Epithelial cell of proximal tubule (primary cell): ENCODE measurements at places on chromosomes 1 and 21. TPM values are rescaled to one million over a fixed set of nuclear protein-coding genes. Genes with fewer than 3 reads are reported as not detected.

DNA sequence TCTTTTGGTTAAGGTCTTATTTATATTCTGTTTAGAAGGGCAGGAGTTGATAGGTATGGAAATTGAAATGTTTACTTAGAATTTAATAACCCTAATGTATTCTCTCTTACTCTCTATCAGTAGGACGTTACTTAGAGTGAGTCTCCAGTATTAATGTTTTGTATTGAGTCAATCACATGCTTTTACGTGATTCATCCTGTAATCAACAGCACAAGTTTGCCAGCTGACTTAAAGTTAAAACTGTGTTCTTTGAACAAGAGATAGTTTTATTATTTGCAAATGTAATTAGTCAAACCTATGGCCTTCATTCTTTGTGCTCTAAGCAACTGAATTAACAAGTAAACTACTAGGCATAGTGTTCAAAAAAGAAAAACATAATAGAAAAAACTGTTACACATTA lies 57.3 kb downstream of the PKN2 start:
- no peak for DNase-seq

GRCh38 chr21:42002421-42002958 lies 7.7 kb downstream of the ZBTB21 start:
- peak; percentile 13 for DNase-seq

DNA sequence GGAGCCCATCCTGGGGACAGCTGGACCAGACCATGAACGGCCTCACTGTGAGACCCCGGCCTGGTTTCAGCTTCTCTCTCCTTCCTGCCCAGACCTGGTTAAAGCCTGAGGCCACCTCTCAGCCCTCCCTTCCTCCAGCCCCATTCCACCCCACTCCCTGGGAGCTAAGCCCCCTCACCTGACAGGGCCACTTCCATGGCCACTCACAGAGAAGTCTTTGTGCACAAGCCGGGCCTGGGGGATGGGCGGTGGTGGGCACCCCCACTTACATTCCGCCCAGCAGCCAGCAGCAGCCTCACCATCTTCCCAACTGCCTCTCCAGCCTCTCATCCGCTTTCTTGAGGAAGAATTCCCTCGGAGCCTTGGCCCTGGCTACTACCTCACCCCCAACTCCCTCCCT lies 40.4 kb downstream of the RHBG start:
- DNase-seq, result no peak

DNA sequence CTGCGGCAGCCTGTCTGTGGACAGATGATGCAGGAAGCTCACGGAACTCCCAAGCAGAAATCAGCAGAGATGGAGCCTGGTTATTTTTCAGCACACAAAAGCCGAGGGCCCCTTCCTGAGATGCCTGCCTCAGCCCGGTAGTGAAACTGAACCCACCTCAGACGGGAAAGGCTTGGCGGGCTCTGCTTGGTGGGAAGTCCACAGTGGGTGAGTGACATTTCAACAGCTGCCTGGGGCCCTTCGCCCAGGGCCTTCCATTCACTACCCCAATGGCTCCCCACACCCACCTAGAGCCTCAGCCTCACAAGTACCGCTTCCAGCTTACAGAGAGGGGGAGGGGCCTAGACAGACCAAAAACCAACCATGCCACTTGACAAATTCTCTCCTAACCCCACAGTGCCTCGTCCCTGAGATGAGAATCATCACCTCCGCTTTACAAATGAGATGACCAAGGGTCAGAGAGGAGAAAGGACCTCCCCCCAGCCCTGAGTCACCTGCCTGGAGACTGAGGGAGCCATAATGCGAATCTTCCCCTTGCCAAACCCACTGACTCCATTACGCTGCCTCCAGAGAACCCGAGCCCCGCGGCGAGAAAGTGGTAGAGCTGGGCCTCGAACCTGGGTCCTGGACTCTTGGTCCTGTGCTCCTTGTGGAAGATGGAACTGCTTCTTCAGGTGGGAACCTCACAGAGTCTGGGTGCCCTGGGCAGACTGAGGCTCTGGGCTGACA lies 3.4 kb upstream of the ECE1 start:
- no peak for DNase-seq

DNA sequence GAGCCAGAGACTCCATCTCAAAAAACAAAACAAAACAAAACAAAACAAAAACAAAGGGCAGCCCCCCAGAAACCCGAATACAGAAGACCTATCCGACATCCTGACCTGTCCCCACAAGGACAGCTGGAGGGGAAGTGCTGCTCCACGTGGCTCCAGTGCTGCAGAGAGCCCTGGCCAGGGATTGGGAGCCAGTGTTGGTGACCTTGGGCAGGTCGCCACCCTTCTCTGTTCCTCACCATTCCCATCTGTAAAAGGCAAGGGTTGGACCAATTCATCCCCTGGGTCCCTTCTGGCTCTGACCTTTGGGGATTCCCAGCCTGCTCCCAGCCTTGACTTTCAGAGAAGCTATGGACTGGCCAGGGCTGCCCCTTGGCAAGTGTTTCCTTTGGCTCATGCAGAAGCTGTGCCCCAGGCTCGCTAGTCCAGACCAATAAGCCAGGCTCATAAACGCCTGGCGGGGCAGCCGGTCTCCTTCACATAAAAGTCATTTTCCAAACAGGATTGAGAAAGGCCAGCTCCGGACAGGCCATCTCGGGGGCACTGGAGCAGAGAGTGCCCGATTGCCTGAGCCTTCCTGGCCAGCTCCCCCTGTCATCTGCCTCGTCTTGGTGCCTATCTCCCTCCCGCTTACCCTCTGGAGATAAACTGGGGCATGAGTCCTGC lies 20.0 kb upstream of the PADI1 start:
- DNase-seq, result no peak

DNA sequence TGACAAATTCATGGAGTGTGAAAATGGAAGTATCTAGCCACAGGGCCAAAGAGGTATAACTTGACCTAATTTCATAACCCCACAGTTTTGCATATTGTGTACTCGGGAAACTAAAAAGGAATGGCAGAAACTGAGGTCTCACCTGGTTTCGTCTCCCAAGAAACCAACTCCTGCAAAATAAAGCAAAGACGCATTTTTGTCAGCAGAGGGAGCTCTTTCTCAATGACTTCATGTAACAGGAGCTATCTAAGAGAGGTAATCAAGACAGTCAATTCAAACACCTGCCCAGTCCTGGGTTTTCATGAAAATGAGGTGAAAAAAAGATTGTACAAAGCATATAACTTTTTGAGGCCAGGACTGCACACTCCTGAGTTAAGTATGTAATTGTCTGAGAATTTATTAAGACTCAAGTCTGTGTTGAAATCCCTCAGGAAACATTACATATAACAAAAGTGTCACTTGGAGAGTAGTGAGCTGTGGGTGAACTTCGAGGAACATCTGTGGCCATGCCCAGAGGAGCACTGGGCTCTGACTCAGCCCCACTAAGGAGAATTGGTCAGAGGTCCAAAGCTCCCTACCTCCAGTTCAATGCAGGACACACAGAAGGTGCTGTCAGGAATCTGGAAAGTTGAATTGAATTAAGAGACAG lies 17.6 kb downstream of the FCRL4 start:
- DNase-seq, result peak; percentile 26

- DNase-seq, result peak; percentile 32
These were observed 33.2 kb downstream of the NHLH2 start for GRCh38 chr1:115807723-115808122.

- DNase-seq, result peak; percentile 93
These were observed 40.7 kb downstream of the VTCN1 start for GRCh38 chr1:117169871-117170596.

GRCh38 chr1:109412551-109412950 lies 13.7 kb downstream of the PSMA5 start:
- no peak for DNase-seq

- DNase-seq, result no peak
These were observed 9.1 kb downstream of the MMEL1 start for GRCh38 chr1:2623571-2624337.

GRCh38 chr21:39313042-39313570 lies 326 bp downstream of the BRWD1 start:
- DNase-seq, result no peak

- no peak for DNase-seq
These were observed 19.6 kb upstream of the PIK3R3 start for GRCh38 chr1:46152016-46152415.

- DNase-seq, result no peak
These were observed 6.5 kb downstream of the AIRE start for GRCh38 chr21:44291936-44292811.

DNA sequence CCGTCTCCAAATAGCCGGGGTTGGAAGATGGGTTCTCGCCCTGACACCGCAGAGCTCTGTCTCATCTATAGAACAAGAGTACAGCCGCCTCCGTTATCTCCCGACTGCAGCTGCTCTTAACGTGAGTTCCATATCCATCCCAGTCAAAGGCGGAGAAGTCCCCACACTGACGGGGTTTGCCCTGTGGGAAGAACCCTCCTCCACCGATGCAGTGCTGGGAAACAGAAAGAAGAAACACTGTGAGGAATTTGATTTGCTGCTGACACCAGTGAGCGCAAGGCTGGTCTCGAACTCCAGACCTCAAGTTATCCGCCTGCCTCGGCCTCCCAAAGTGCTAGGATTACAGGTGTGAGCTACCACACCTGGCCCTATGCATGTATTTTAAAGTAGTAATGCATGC lies 9.5 kb downstream of the ITLN2 start:
- DNase-seq, result no peak

DNA sequence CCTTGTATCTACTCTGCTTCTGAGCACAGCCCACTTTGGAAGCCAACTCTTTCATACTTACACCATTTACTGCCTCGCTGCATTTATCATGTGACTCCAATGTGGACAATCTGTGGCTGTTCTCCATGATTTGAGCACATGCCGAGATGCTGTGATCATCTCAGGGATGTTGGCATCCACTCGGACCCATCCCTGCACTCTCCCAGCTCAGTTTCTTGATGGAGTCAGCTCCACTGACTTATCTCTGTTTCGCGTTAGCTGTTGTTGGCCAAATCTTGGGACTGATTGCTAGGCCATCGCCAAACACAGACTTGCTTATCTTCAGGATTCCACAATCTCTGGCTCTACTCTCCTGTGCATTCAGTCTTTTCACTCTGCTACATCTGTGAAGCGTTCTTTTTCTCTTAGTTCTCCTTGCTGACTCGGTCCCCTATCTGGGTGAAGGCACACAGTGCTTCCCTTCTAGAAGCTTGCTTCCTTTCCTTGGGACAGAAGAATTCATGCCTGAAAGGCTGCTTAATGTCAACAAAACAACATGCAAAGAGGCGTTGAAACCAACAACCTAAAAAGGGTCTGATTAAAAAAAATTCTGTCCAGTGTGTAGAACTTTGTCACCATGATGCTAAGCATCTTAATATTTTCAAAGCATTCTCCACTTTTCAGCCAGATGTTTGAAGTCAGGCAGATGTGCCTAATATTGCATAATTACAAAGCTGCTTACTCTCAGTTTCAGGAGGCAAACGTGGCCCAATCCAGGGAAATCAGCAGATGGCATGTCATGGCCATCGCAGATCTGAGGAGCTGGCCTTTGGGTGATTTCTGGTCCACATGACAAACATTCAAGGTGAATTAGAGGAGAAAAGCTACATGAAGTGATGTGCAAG lies 120.7 kb downstream of the NGF start:
- DNase-seq, result no peak

GRCh38 chr1:26153966-26154532 lies 4.8 kb upstream of the FAM110D start:
- DNase-seq, result no peak

GRCh38 chr21:35204850-35205541 lies 155.9 kb upstream of the RUNX1 start:
- DNase-seq, result no peak

DNA sequence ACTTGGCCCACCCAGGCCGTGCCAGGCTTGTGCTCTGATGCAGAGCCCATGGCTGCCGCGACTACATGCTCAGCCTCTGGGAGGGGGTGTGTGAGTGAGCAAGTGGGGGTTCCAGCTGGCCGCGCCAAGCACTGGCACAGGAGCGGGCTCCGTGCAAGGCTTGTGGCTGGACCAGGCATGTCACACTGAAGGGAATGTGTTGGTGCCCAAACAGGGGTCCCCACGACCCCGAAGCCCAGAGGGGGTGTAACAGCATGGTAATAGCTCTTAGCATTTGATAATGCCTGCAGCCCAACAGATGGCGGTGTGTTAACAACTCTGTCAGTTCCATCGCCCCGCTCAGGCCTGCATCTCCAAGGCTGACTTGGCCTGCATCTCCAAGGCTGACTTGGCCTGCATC lies 38.3 kb upstream of the CD46 start:
- no peak for DNase-seq

DNA sequence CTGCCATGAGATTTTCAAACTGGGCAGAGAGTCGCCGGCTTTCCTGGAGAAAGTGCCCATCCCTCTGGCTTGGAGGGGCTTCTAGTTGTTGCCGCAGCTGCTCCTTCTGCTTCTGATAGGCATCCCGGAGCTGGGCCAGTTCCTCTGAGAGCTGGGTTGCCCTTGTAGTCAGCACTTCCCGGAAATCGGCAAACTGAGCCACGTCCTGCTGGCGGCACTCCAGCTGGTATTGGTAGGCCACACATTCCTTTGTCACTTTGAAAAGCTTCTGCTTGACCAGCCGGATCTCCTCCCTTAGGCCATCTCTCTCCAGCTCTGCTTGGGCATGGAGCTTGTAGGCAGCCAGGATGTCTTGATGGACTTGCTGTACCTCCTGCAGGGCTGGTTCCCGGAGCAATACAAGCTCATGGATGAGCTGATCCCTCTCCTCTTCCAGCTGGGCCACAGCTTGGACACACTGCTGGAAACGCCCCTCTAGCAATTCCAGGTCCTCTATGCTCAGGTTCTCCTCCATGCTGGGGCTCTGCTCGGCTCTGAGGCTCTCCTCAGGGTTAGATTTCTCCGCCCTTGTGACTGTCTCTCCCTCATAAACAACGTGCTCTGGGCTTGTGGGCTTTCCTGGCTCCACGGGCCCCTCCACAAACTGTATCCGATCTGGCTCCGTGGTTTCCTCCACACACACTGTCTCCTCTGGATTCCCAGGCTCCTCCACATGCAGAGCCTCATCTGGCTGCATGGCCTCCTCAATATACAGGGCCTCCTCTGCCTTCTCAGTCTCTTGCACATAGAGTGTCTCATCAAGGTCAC lies 7.3 kb downstream of the SYNC start:
- no peak for DNase-seq

- no peak for DNase-seq
These were observed 641.2 kb downstream of the PTPRC start for GRCh38 chr1:199279872-199280645.

GRCh38 chr1:226425004-226425378 lies 17.1 kb upstream of the PARP1 start:
- DNase-seq, result no peak

- no peak for DNase-seq
These were observed 41.1 kb downstream of the SLC45A1 start for GRCh38 chr1:8358897-8359616.

TMEM82 gene
- not detected in 2 replicates for total RNA-seq

PLCH2 gene
- 0.07 and 0.12 TPM in 2 replicates for total RNA-seq

ACOT11 gene
- total RNA-seq, result 0.86 and 1.3 TPM in 2 replicates

IFI44 gene
- total RNA-seq, result 0.17 and 1.3 TPM in 2 replicates

PALMD gene
- total RNA-seq, result 1.4 TPM in 1 of 2 replicates, not detected in the other

LCE2B gene
- not detected in 2 replicates for total RNA-seq

EBNA1BP2 gene
- total RNA-seq, result 117 and 173 TPM in 2 replicates

FBXO28 gene
- 23.2 and 33.9 TPM in 2 replicates for total RNA-seq

KDF1 gene
- 8.3 and 10.0 TPM in 2 replicates for total RNA-seq

NUDT4B gene
- 6.9 and 30.9 TPM in 2 replicates for total RNA-seq

NR5A2 gene
- not detected in 2 replicates for total RNA-seq

CATSPERE gene
- total RNA-seq, result under 0.01 and 0.07 TPM in 2 replicates

HPCAL4 gene
- 0.06 and 0.07 TPM in 2 replicates for total RNA-seq

F5 gene
- total RNA-seq, result not detected in 2 replicates

SPATA45 gene
- not detected in 2 replicates for total RNA-seq

PRR9 gene
- total RNA-seq, result 0.72 TPM in 1 of 2 replicates, not detected in the other

TNFRSF4 gene
- total RNA-seq, result 0.36 and 0.40 TPM in 2 replicates

TP73 gene
- not detected in 2 replicates for total RNA-seq

KRTAP10-7 gene
- total RNA-seq, result not detected in 2 replicates

ASTN1 gene
- total RNA-seq, result 0.23 TPM in 1 of 2 replicates, not detected in the other
